ENCODE measurements at places on chromosomes 5 and 9.

- H3K36me3 ChIP-seq = no peaks in the 10 kb centered on the region
- no peaks in the 10 kb centered on the region for H3K4me1 ChIP-seq
- no peaks in the 10 kb centered on the region for H3K27me3 ChIP-seq
These were observed 1.5 kb downstream of the GARIN3 start for GRCh38 chr5:157164521-157164920.

DNA sequence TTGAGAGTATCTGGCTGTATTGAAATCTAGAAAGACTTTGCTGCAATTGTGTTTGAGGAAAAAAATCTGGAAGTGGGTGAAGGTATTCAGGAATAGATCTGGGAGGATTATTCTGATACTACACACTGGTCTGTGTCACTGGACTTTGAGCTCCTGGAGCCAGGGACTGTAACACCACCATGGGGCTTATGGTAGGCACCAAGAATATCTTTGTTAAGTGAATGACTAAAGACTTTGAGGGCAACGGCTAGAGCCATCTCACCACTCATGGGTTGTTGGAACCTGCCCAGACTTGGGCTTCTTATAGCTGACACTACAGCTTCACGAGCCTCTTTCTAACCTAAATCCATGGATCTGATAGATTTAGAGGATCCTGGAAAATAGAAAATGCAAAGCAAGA lies 10.2 kb downstream of the NFX1 start:
- H3K27me3 ChIP-seq = no peaks in the 10 kb centered on the region
- DNase-seq = no peak
- H3K4me1 ChIP-seq = peaks cover 44% of the 10 kb centered on the region

- H3K4me3 ChIP-seq = no peak overlapping the region
- H3K27ac ChIP-seq = no peak overlapping the region
- H3K27me3 ChIP-seq = no peaks in the 10 kb centered on the region
- peaks cover 67% of the 10 kb centered on the region for H3K4me1 ChIP-seq
- no peaks in the 10 kb centered on the region for H3K36me3 ChIP-seq
These were observed 6.0 kb downstream of the LHX6 start for GRCh38 chr9:122222791-122223190.

DNA sequence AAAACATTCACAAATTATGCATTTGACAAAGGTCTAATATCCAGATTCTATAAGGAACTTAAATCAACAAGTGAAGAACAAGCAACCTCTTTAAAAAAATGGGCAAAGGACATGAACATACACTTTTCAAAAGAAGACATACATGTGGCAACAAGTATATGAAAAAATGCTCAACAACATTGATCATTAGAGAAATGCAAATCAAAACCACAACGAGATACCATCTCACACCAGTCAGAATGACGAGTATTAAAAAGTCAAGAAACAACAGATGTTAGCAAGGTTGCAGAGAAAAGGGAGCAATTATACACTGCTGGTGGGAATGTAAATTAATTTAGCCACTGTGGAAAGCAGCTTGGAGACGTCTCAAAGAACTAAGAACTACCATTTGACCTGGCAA lies 38.9 kb upstream of the TNFSF15 start:
- no peak overlapping the region for H3K27ac ChIP-seq
- H3K4me3 ChIP-seq = no peak overlapping the region
- H3K27me3 ChIP-seq = no peaks in the 10 kb centered on the region
- DNase-seq = no peak
- H3K4me1 ChIP-seq = no peaks in the 10 kb centered on the region

DNA sequence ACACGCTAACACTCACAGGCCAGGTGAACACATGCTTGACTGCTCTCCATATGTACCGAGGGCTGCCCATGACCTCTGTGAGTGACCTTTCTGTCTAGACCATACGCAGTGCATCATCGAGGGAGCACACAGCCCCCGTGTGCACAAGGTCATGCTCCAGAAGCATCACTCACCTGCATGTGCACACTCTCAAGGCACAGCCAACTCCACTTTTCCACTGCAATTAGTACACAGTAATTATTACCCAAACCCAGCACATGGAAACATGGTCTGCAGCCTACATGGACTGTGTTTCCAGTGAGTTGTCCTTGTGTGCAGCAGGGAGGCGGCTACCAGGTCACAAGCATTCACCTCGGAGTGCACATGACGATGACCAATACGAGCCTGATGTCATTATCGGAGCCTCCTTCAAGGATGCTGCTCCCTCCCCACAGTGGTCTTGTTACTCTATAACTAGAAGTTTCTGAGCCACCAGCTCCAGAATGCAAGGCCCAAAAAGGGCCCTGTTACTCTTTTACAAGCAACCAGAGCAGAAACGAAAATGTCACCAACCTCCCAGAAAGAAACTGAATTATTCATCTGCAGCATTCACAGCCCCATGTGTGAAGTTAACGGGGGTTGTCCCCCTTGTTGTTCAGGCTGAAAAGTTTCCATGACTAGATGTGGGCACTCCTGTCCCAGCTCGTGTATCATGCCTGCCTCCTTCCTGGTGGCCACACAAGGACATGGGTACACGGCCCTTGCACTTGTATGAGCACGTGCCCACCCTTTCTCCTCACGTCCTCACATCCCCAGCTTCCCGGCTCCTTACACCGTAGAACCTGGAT lies 31.2 kb downstream of the SEMA4D start:
- DNase-seq = no peak
- no peak overlapping the region for H3K4me3 ChIP-seq
- no peaks in the 10 kb centered on the region for H3K27me3 ChIP-seq

DNA sequence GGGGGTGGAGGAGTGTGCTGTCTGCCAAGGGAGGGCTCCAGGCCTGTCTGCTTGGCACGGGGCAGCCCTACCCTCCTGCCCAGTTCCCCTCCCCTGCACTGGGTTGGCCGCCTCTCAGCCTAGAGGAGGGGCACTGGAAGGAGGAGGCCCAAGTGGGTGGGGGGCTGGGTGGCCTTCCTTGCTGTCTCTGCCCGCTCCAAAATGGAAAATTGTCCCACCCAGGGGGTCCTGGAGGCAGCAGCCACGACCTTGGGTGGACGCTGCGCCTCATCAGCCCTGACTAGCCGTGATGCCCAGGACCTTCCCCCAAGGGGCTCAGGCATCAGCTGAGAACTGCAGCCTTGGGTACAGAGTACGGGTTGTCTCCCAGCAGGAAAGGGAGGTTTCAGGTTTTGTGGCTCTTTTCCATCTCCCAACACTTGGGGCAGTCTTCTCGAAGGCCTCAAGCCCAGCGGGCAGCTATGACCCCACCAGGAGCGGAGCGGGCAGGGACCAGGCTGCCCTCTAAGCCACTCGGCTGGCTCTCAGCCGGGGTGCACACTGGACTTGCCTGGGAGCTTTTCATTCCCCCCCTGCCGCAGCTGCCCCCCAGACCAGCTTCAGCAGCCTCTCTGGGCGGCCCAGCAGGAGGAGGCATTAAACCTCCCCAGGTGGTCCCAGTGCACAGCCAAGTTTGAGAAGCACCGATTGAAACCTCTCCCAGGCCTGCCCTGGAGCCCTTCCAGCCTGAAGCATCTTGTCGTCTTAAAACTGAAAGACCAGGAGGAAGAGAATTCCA lies 20.6 kb downstream of the NTNG2 start:
- no peak overlapping the region for H3K27ac ChIP-seq
- peaks cover 33% of the 10 kb centered on the region for H3K27me3 ChIP-seq
- no peak overlapping the region for H3K4me3 ChIP-seq

DNA sequence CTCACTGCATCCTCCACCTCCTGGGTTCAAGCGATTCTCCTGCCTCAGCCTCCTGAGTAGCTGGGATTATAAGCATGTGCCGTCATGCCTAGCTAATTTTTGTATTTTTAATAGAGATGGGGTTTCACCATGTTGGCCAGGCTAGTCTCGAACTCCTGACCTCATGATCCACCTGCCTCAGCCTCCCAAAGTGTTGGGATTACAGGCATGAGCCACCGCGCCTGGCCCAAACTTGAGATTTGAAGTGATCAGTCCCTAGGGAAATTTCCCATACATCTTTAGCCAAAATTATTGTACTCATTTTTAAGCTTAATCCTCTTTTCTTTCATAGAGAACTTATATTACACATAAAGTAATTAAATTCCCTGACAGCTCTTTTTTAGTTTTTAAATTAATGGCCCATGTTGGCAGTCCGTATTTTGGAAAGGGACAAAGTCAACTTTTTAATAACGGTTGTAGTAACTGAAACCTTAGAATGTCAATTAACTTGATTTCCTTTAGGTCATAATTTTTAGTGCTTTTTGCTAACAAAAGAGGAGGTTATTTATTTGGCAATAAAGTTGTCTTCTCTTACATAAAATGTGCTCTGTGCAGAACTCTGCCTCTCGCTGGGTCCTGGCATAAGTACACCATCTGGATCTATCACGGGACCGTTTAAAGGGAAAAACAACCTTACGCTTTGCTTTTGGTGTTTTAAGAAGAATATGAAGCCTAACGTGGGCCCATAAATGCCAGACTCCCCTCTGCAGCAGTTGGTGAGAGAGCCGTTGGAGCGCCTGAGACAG lies 142.3 kb upstream of the OTULINL start:
- peaks cover 24% of the 10 kb centered on the region for H3K36me3 ChIP-seq
- no peak for DNase-seq
- H3K4me1 ChIP-seq = no peaks in the 10 kb centered on the region
- no peak overlapping the region for H3K4me3 ChIP-seq
- no peak overlapping the region for H3K27ac ChIP-seq
- H3K27me3 ChIP-seq = no peaks in the 10 kb centered on the region

DNA sequence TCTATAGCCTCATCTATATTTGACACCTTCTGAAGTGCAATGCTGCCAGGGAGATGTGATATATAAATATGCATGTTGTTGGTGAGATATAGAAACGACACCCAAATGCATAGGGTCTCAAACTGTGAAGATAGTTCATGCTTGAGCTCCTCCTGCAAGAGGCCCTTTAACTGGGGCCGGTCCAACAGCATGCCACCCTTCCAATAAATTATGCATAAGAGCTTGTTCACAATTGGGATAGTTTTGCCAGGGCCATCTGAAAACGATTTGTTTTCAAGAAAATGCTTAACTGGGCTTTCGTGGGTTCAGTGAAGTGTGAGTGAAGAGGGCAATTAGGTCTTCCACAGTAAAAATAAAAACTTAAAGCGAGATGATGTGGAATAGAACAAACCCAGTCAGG lies 424.2 kb upstream of the WWC1 start:
- no peaks in the 10 kb centered on the region for H3K4me1 ChIP-seq
- H3K27me3 ChIP-seq = peaks cover 1% of the 10 kb centered on the region
- H3K27ac ChIP-seq = no peak overlapping the region
- DNase-seq = no peak
- H3K36me3 ChIP-seq = no peaks in the 10 kb centered on the region

GRCh38 chr5:16773991-16774390 lies 157.2 kb upstream of the RETREG1 start:
- H3K4me1 ChIP-seq = no peaks in the 10 kb centered on the region
- no peaks in the 10 kb centered on the region for H3K36me3 ChIP-seq
- H3K4me3 ChIP-seq = no peak overlapping the region
- no peaks in the 10 kb centered on the region for H3K27me3 ChIP-seq
- DNase-seq = no peak

DNA sequence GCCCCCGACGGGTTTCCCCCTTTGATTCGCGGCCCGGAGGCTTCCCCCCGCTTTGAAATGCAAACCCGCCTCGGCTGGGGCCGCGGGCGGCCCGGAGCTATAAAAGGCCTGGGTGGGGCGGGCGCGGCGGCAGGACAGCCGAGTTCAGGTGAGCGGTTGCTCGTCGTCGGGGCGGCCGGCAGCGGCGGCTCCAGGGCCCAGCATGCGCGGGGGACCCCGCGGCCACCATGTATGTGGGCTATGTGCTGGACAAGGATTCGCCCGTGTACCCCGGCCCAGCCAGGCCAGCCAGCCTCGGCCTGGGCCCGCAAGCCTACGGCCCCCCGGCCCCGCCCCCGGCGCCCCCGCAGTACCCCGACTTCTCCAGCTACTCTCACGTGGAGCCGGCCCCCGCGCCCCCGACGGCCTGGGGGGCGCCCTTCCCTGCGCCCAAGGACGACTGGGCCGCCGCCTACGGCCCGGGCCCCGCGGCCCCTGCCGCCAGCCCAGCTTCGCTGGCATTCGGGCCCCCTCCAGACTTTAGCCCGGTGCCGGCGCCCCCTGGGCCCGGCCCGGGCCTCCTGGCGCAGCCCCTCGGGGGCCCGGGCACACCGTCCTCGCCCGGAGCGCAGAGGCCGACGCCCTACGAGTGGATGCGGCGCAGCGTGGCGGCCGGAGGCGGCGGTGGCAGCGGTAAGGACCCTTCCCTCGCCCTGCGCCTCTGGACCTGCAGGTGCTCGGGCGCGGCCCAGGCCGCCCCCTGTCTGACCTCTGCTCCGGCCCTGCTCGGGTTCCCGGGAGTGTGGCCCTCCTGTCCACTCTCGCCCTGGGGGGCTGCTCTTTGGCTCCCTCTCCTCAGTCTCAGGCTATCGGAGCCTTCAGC lies at the start of gene CDX1:
Gene CDX1 (plus strand): TSS at position 129 of the 862 bp plus-strand sequence. CDS start 99 bp downstream, at position 228.
- DNase-seq = no peak
- H3K4me1 ChIP-seq = peaks cover 6% of the 10 kb centered on the region
- H3K27ac ChIP-seq = no peak within 1 kb of the TSS

- H3K4me1 ChIP-seq = no peaks in the 10 kb centered on the region
- no peak overlapping the region for H3K27ac ChIP-seq
- no peak for DNase-seq
- no peaks in the 10 kb centered on the region for H3K36me3 ChIP-seq
- H3K27me3 ChIP-seq = no peaks in the 10 kb centered on the region
These were observed 34.3 kb downstream of the TMOD1 start for GRCh38 chr9:97535771-97536170.

DNA sequence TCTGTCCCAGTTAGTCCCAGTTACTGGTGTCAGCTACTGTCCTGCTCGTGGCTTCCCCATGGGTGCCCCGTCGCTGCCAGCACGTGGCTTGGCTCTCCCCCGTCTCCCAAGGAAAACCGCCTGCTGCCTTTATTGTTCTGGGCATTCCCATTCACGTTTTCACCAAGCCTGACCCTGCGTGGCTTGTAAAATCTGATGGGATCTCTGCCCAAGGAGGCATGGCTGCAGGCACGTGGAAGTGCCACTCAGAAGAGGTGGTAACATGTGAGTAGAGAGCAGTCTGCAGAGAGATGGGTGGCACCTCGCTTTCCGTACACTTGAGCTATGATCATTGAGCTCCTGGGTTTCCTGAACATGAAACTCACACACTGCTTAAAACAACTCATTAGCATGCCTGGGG lies 429.2 kb upstream of the KLF4 start:
- no peaks in the 10 kb centered on the region for H3K27me3 ChIP-seq
- no peak overlapping the region for H3K27ac ChIP-seq
- H3K4me3 ChIP-seq = no peak overlapping the region
- H3K4me1 ChIP-seq = no peaks in the 10 kb centered on the region
- DNase-seq = no peak

DNA sequence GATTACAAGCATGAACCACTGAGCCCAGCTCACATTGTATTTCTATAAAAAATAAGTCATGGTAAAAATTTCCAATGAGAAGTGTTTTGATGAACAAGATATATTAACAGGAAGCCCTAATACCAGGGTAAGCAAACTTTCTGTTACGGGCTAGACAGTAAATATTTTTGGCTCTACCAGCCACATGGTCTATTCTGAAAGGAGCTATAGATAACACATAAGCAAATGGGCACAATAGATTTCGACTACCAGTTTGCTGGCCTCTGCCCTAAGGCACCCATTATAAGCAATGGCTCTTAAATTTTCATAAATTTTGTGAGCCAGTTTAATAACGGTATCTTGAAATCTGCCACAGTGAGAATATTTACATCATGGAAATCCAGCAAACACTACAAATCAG lies 8.1 kb downstream of the UBQLN1 start:
- H3K27ac ChIP-seq = no peak overlapping the region
- H3K36me3 ChIP-seq = no peaks in the 10 kb centered on the region
